Stimulated activated CD8-positive, alpha-beta memory T cell treated with anti-CD3 and anti-CD28 coated beads, Interleukin-7, amount 100 ng/mL, for 24 hours (primary cell): ENCODE measurements at places on chromosomes 3 and 15.

- DNase-seq, result no peak
Measured at GRCh38 chr3:30729512-30729911, 123.1 kb downstream of the TGFBR2 start.

- no peak for DNase-seq
Measured at GRCh38 chr3:68817243-68817642, 115.1 kb downstream of the TAFA4 start.

DNA sequence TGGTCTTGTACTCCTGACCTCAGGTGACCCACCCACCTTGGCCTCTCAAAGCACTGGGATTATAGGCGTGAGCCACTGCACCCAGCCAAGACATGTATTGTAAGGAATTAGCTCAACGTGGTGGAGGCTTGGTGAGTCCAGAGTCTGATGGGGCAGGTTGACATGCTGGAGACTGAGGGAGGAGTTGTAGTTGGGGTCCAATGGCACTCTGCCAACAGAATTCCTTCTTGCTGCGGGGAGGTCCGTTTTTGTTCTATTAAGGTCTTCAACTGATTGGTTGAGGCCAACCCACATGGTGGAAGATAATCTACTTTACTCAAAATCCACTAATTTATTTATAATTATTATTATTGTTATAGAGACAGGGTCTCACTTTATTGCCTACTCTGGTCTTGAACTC lies 30.1 kb downstream of the PLA2G4D start:
- DNase-seq, result no peak

GRCh38 chr3:63896332-63897030 lies 15.7 kb downstream of the SCAANT1 start:
- no peak for DNase-seq

- no peak for DNase-seq
Measured at GRCh38 chr3:126146525-126147146, 33.8 kb downstream of the ALDH1L1 start.

- DNase-seq, result no peak
Measured at GRCh38 chr15:40828447-40829036, at the start of gene PPP1R14D. Gene PPP1R14D, minus strand, starts transcription at chr15:40828708. Its CDS starts 67 bp downstream, at chr15:40828641.

- peak; percentile 52 for DNase-seq
Measured at GRCh38 chr3:136194409-136195257, 1.5 kb downstream of the MSL2 start.

DNA sequence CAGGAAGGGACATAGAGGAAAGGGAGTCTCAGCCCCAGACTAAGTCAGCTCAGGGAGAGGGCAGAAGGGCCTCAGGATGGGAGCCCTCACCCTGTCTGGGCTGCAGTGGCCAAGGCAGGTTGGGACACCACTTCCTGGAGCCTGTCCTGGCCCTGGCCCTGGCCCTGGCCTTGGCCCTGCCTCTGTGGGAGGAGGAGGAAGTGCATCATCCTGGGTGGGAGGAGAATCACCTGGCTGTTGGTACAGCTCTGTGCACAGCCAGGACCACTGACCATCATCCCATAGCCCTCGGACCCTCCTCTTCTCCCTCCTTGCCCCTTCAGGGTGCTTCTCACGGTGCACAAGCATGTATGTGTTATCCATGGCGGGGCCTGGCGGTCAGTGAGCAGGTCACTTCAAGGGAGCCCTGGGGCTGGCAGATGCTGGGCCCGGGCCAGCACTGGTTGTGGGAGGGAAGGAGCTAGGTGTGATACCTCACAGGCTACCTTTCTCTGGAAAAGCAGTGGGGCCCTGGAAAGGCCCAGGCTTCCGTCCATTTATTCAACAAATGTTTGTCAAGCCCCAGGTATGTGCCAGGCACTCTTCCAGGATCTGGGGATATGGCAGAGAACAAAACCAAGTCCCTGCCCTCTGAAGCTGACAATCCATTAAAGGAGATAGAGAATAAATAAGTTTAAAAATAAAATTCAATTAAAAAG lies 8.2 kb upstream of the APEH start:
- DNase-seq, result no peak

GRCh38 chr3:193630005-193630404 lies 37.0 kb downstream of the OPA1 start:
- no peak for DNase-seq

GRCh38 chr3:147397875-147398812 lies 8.2 kb downstream of the ZIC4 start:
- DNase-seq, result no peak
